ENCODE measurements at places on chromosomes 4 and X. TPM values are rescaled to one million over a fixed set of nuclear protein-coding genes. Genes with fewer than 3 reads are reported as not detected.

- H3K27me3 ChIP-seq = no peaks in the 10 kb centered on the region
- no peak overlapping the region for H3K27ac ChIP-seq
- no peaks in the 10 kb centered on the region for H3K4me1 ChIP-seq
Observed at GRCh38 chr4:116531870-116532269, 553.5 kb downstream of the TRAM1L1 start.

DNA sequence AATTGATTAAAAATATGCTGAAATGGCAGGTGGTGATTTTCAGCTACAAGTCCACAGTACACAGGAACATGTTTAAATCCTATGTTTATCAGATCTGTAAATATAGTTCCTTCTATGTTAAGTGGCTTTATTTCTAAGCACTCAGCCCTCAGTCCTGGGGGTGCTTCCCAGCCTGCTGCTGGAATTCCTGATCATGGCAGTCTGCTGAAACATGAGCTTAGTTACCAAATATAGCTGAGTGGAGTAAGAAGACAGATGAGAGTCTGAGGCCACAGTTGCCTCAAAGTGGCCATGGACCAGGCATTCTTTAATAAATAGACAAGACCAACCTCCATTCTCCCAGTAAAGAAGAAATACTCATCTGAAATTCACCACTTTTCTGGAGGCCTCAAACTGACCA is 17.1 kb upstream of the DDX60 start:
- no peaks in the 10 kb centered on the region for H3K4me1 ChIP-seq
- H3K27me3 ChIP-seq = no peaks in the 10 kb centered on the region
- H3K27ac ChIP-seq = no peak overlapping the region
- H3K4me3 ChIP-seq = no peak overlapping the region

GRCh38 chrX:49260221-49260985 is 4.1 kb downstream of the FOXP3 start:
- H3K27me3 ChIP-seq = no peaks in the 10 kb centered on the region
- H3K36me3 ChIP-seq = no peaks in the 10 kb centered on the region
- no peaks in the 10 kb centered on the region for H3K4me1 ChIP-seq
- no peak overlapping the region for H3K4me3 ChIP-seq
- no peak overlapping the region for H3K27ac ChIP-seq
- DNase-seq = no peak

GLUD2 gene
- total RNA-seq = 2.1 TPM

PPARGC1A gene
- total RNA-seq = 1.7 TPM

GRCh38 chr4:185398618-185399017 is 2.0 kb downstream of the ANKRD37 start:
- peak overlapping the region; percentile 55 for H3K27ac ChIP-seq
- H3K36me3 ChIP-seq = no peaks in the 10 kb centered on the region
- no peaks in the 10 kb centered on the region for H3K27me3 ChIP-seq
- H3K4me3 ChIP-seq = peak overlapping the region; percentile 87
- DNase-seq = no peak
- peaks cover 2% of the 10 kb centered on the region for H3K4me1 ChIP-seq

KDR gene
- 22.9 TPM for total RNA-seq

DNA sequence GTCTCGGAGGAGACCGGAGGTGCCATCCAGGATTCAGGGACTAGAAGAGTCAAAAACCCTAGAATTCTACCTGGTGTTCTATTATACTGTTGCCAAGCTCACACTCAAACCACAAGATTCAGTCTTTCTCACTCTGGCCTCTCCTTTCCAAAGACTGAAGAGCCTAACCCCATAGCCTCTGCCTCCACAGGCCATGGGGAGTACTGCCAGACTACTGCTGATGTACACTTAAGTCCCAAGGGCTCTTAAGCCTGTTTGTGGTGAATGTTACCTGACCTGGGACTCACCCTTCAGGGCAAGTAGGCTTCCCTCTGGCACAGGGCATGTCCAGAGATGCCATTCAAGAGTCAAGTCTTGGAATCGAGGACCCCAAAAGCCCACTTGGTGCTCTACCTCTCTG is 58.9 kb upstream of the IRS4 start:
- no peaks in the 10 kb centered on the region for H3K36me3 ChIP-seq
- H3K27ac ChIP-seq = no peak overlapping the region
- no peak overlapping the region for H3K4me3 ChIP-seq
- no peaks in the 10 kb centered on the region for H3K4me1 ChIP-seq
- no peak for DNase-seq

TLR3 gene
- total RNA-seq = 19.9 TPM

GRCh38 chr4:13523591-13524503 is 20.5 kb downstream of the NKX3-2 start:
- peaks cover 20% of the 10 kb centered on the region for H3K27me3 ChIP-seq
- DNase-seq = no peak
- no peak overlapping the region for H3K27ac ChIP-seq

- no peaks in the 10 kb centered on the region for H3K36me3 ChIP-seq
- no peak overlapping the region for H3K27ac ChIP-seq
- H3K27me3 ChIP-seq = no peaks in the 10 kb centered on the region
- H3K4me3 ChIP-seq = no peak overlapping the region
- no peak for DNase-seq
- H3K4me1 ChIP-seq = no peaks in the 10 kb centered on the region
Observed at GRCh38 chrX:79161655-79162054, 17.2 kb downstream of the GPR174 start.

DNA sequence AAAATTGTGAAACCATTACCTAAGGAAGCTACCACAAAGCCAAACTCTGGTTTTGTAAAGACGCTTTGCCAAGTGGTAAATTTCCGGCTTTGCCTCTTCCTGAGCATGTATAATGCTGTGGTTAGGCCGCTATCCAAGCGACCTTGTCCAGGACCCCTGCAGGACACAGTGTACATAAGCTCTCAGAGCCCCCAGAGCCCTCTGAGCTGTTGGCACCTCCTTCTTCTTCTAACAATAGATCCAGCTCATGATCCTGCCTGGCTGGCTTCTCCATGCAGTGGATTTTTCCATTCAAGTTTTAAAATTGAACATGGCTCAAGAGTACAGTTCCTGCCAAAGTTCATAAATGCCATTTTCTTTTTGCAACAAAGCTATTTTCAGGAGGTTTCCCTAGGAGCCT is 326.7 kb downstream of the MAPK10 start:
- H3K36me3 ChIP-seq = no peaks in the 10 kb centered on the region
- H3K27me3 ChIP-seq = no peaks in the 10 kb centered on the region
- H3K4me1 ChIP-seq = peaks cover 9% of the 10 kb centered on the region

DNA sequence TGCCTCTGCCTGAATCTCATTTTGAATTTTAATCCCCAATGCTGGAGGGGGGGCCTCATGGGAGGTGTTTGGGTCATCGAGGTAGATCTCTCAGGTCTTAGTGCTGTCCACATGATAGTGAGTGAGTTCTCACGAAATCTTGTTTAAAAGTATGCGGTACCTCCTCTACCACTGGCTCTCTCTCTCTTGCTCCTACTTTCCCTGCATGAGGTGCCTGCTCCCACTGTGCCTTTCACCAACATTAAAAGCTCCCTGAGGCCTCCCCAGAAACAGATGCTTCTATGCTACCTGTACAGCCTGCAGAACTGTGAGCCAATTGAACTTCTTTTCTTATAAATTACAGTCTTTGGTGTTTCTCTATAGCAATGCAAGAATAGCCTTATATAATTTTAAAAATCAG is 560.7 kb upstream of the CPEB2 start:
- H3K4me3 ChIP-seq = no peak overlapping the region
- no peak for DNase-seq
- no peak overlapping the region for H3K27ac ChIP-seq
- no peaks in the 10 kb centered on the region for H3K4me1 ChIP-seq
- H3K36me3 ChIP-seq = no peaks in the 10 kb centered on the region

DNA sequence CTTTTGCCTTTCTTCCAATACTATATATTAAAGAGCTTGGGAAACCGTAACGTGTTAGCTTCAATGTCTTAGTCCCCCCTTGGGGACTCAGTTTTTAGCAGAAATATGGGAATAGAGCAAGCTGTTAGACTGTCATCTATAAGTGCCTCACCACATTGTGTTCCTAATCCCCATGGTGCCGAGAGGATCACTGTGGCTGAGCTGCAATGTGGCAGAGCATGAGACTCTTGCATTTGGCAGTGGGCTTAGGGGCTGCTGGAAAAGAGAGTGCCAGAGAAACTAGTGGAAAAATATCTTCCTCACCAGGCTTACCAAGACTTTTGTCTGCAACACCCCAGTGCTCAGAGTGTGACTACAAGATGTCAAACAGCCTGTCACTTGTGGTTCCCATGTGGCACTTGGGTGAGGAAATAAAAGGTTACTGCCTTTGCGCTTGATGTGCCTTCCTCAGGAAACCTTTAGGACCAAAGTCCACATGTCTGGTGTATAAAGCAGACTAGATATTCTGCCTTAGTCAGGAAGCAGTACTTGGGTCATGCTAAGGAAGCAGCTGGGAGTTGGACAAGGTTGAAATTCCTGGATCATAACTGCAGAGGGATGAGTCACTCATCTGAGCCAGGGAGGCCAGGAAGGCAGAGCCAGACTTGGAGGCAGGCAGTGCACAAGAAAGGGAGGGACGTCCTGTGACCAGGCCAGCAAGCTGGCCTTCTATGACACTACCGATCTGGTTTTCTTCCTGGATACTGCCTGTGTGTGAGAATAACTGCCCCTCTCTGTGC is 9.7 kb upstream of the MAGEA4 start:
- DNase-seq = no peak
- H3K36me3 ChIP-seq = no peaks in the 10 kb centered on the region
- H3K27ac ChIP-seq = no peak overlapping the region
- no peak overlapping the region for H3K4me3 ChIP-seq
- H3K27me3 ChIP-seq = no peaks in the 10 kb centered on the region
- no peaks in the 10 kb centered on the region for H3K4me1 ChIP-seq

TSPAN7 gene
- 122 TPM for total RNA-seq

ERAS gene
- not detected for total RNA-seq

GRCh38 chrX:78624962-78625909 is 33.9 kb downstream of the RTL3 start:
- no peaks in the 10 kb centered on the region for H3K27me3 ChIP-seq
- no peaks in the 10 kb centered on the region for H3K4me1 ChIP-seq
- H3K27ac ChIP-seq = no peak overlapping the region
- DNase-seq = no peak

COL4A6 gene
- total RNA-seq = under 0.01 TPM

DNA sequence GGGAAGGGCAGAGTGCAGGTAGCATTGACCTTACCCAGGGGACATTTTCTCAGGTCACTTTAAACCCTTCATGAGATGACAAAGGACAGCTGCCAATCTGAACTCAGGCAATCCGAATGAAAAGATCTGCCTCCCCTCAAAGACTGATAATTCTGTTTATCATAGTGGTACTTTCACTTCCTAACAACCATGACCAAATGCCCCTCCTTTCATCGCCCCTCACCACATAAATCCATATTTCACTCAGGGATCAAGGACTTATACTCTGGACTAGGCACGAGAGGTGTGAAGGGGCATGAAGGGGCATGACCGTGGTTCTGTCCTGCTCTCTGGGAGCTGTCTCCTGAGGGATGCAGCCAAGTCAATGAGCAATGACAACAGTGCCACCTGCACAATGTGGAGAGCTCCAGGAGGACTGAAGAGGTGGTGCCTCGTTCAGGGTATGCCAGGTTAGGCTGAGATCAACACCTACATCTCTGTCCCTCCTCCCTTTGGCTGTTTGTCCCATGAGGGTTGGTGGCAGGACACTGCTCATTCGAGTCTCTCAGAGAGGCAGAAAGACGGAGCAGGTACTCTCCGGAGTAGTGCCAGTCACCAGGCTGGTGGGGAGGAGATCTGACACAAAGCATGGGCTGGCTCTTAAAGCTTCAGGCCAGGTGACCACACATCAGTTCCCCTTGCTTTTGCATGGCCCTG is 12.5 kb downstream of the HS3ST1 start:
- DNase-seq = no peak
- H3K27ac ChIP-seq = no peak overlapping the region
- H3K36me3 ChIP-seq = no peaks in the 10 kb centered on the region
- H3K4me3 ChIP-seq = no peak overlapping the region
- H3K27me3 ChIP-seq = no peaks in the 10 kb centered on the region

- DNase-seq = no peak
- no peaks in the 10 kb centered on the region for H3K27me3 ChIP-seq
- no peaks in the 10 kb centered on the region for H3K36me3 ChIP-seq
- no peak overlapping the region for H3K4me3 ChIP-seq
Observed at GRCh38 chr4:158758703-158759102, 10.1 kb upstream of the FNIP2 start.

DNA sequence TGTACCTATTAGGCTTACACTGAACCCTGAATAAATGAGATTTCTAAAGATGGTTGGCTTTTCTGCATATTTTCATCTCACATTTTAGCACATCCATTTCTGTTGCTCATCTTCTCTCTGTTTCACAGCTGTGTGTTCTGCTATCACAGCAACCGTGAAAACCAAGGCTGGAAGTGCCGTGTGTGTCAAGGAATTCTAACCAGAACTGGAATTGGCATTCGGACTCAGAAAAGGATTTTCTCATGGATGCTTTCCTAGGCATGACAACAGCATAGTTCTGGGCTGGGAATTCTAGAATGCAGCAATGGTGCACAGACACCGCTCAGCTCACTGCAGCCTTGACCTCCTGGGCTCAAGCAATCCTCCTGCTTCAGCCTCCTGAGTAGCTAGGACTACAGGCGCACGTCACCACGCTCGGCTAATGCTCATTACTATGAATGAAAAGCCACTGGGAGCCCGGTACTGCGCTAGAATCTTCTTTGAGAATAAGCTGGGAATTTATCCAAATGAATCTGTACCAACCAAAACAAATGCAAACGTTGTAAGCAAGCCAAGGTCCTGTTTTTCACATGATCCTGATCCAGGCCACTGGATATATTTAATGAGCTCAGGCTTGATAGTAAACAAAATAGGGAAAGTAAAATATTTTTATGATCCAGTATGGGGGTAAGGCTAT is 105.2 kb downstream of the RBM47 start:
- H3K4me3 ChIP-seq = no peak overlapping the region
- peaks cover 10% of the 10 kb centered on the region for H3K4me1 ChIP-seq
- no peak for DNase-seq
- no peaks in the 10 kb centered on the region for H3K36me3 ChIP-seq

MMRN1 gene
- 109 TPM for total RNA-seq

DNA sequence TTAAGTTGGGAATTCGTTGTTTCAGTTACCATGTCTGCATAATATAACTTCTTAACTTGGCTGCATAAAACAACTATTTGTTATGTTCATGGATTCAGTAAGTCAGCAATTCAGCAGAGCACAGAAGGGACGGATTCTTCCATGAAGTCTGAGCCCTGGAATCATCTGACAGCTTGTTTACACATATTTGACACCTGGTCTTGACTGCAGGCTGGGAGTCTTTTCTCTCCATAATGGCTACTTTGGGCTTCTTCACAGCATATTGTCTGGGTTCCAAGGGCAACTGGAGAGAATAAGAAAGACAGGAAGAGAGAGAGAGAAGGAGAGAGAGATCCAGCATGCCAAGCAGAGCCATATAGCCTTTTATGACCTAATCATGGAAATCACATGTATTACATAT is 23.1 kb downstream of the CENPC start:
- peaks cover 16% of the 10 kb centered on the region for H3K36me3 ChIP-seq
- no peak overlapping the region for H3K4me3 ChIP-seq
- no peaks in the 10 kb centered on the region for H3K4me1 ChIP-seq

GABRG1 gene
- under 0.01 TPM for total RNA-seq

USP27X gene
- not detected for total RNA-seq

GRCh38 chrX:134377537-134377936 is 82.4 kb upstream of the HPRT1 start:
- H3K4me1 ChIP-seq = no peaks in the 10 kb centered on the region
- no peak overlapping the region for H3K4me3 ChIP-seq
- H3K36me3 ChIP-seq = no peaks in the 10 kb centered on the region
- H3K27ac ChIP-seq = no peak overlapping the region
- DNase-seq = no peak

DOK7 gene
- 33.5 TPM for total RNA-seq

GRCh38 chrX:152913346-152913745 is 15.5 kb downstream of the ZNF185 start:
- DNase-seq = no peak
- H3K4me3 ChIP-seq = no peak overlapping the region
- H3K27ac ChIP-seq = no peak overlapping the region
- H3K27me3 ChIP-seq = no peaks in the 10 kb centered on the region
